Neural crest cell (in vitro differentiated cells): ENCODE measurements at places on chromosomes 4 and X. TPM values are rescaled to one million over a fixed set of nuclear protein-coding genes. Genes with fewer than 3 reads are reported as not detected.

GRCh38 chrX:66633541-66633940, 5.3 kb downstream of the EDA2R start:
- DNase-seq, result no peak

DNA sequence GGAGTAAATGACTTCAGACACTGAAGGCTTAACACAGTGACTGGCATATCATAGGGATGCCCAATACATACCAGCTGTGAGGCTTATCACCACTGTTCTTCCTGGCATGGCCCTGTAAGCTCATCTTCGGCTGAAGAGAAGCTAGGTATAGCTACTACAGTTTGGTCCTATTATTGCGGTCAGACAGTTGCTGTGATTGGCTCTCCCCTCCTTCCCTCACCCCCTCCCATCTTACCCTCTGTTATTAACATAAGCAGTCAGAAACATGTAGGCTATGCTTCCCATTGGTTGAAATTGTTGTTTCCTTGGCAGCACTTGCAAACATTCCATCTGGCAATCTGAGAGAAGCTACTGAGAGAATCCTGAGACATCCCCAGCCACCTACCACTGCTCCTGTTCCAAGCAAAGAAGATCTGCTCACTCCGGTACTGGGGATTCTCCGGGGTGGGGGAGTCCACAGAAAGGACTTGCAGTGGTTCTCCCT, at the start of gene AKAP14:
AKAP14 (plus strand) TSS at position 51 of the 484 bp plus-strand sequence. CDS start 7,331 bp downstream, outside the sequence.
- DNase-seq, result no peak

DNA sequence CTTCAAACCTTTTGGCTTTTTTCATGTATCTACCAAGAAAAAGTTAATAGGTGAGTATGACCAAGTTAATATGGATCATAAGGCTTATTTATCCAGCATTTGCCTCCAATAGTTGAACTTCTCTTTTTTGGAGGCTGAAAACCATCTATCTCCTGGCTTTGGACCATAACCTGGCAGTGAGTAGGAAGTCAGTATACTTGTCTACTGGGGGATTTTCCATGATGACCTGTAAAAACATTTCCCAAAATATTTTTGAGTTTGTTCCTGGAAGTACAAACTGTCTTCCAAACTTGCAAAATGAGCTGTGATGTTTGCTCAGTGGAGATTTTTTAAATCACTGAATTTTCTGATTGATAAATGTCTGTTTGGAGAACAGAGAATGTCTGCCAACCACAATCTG, 349.9 kb downstream of the FAM47B start:
- no peak for DNase-seq

The MAGEA12 gene
- total RNA-seq, result not detected in 2 replicates

- no peak for DNase-seq
These were observed 186.2 kb downstream of the PTTG2 start for GRCh38 chr4:38146383-38146782.

The PDGFRA gene
- total RNA-seq, result 1.9 and 2.1 TPM in 2 replicates

- no peak for DNase-seq
These were observed 1.2 kb downstream of the MGST2 start for GRCh38 chr4:139666735-139667281.

DNA sequence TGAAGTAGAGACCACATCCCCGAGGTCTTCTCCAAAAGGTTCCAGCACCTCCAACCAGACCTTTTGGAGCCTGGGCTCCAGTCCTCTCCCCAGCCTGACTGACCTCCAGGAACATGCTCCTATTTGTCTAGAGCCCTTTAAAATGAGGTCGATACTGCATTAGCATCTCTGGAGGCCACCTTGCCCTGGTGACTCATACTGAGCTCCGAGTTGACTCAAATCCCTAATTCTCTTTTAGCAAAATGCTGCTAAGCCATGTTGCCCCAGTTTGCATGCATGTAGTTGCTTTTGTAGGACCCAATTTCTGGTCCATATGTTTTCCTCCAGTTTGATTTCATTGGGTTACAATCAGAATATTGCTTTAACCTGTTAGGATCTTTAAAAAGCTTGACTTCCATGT, 43.5 kb upstream of the CITED1 start:
- DNase-seq, result no peak

- DNase-seq, result no peak
These were observed 7.6 kb downstream of the RELL1 start for GRCh38 chr4:37678624-37679023.

- no peak for DNase-seq
These were observed 108.6 kb downstream of the TNIP2 start for GRCh38 chr4:2647403-2648158.

- no peak for DNase-seq
These were observed 32.8 kb upstream of the RELL1 start for GRCh38 chr4:37719021-37719420.

DNA sequence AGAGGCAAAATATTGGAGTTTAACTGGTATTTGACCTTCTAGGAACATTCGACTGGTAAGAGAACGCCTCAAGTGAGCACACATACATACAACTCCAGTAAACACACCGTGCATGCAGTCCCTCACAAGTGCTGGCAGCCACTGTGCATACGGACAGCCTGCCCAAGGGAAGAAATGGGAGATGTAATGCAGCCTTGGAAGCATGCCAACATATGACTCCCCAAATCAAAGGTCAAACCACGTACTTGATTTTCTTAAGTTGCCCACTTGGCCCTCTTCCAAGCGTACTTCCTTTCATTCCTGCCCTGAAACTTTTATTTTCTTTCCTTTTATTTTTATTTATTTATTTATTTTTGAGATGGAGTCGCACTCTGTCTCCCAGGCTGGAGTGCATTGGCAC, 206.6 kb downstream of the SPRY1 start:
- DNase-seq, result no peak

DNA sequence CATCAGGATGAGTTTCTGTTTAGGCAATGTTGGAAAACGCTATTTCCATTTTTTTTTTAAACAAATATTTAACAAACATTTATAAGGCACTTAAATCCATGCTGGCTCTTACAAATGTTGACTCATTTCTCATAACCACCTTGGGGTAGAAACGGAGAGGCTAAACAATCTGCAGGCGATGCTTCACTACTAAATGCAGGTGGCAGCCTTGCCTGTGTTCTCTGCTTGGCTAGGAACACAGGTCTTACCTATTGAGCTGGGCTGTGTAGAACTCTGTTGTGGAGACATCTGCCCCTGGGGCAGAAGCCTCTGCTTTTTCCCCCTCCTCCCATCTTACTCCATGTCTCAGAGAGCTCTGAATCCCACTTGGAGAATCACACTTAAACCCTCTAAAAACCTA, 1.4 kb upstream of the CXCL1 start:
- DNase-seq, result no peak

GRCh38 chr4:73759357-73759756, 19.0 kb downstream of the CXCL8 start:
- no peak for DNase-seq

The SHOX gene
- 0.14 and 0.16 TPM in 2 replicates for total RNA-seq

DNA sequence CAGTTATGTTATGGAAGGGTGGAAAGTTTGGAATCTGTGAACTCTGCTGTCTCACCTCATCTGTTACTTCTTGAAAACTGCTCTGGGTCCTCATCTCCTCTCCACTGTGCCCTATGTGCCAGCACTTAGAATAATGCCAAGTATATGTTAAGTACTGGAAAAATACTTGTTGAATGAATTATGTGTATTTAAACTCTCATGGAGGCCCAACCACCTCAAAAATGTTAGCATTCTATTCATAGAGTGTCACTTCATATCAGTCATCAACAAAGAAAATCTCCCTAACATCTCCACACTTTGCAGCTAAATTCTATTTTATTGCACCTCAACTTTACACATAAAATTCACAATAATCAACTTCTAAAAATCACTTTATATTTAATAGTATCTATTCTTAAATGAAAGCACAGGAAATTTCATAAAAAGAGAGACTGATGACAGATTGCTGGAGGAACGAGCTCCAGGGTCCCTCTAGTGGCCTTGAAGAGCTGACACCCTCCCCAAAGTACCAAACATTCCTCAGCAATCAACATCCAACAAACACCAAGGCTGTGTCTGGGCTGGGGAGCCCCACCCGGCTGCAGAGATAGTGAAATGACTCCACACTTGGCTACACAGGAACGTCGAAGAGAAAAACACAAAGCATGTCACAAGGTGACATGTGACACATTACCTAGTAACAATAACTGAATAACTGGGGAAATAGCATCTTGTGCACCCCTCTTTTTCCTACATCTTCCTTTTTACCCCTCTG, 45.8 kb downstream of the SLC39A8 start:
- DNase-seq, result peak; percentile 1

DNA sequence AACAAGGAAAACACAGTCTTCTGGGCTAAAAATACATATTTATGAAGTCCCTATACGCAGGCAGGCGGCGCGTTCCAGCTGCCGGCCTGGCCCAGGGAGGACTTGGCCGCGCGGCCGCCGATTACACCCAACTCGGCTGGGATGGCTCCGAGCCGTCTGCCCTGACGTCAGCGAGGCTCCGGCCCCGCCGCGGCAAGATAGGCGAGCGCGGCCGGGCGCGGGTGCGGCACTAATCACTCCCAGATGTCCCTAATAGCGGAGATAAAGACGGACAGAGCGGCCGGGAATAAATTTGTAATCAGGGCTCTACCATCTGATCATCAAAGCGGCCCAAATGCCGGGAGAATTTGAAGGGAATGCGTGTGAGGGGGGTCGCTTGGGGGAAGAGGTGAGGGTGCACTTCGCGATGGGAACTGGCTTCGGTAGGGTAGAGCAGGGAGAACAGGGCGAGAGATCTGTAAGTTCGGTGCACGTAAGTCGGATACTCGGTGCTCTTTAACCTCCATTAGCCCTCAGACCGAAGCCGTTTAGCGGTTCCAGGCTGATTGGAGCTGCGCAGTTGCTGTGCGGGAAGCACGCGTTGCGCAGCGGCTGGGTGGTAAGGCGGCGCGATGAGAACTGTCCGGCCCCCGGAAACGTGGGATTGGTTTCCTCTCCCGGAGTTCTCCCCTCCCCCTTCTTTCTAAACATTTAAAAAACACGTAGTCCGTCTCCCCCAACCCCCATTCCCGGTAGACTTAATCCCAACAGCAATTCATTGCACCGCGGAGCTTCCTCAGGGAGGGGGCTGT, 7.7 kb downstream of the HAND2 start:
- DNase-seq, result no peak

GRCh38 chrX:37796805-37797204, 16.9 kb downstream of the CYBB start:
- no peak for DNase-seq

The OTC gene
- total RNA-seq, result 0.14 TPM in 1 of 2 replicates, not detected in the other

- no peak for DNase-seq
These were observed 115.0 kb upstream of the LDB2 start for GRCh38 chr4:17013382-17014006.

DNA sequence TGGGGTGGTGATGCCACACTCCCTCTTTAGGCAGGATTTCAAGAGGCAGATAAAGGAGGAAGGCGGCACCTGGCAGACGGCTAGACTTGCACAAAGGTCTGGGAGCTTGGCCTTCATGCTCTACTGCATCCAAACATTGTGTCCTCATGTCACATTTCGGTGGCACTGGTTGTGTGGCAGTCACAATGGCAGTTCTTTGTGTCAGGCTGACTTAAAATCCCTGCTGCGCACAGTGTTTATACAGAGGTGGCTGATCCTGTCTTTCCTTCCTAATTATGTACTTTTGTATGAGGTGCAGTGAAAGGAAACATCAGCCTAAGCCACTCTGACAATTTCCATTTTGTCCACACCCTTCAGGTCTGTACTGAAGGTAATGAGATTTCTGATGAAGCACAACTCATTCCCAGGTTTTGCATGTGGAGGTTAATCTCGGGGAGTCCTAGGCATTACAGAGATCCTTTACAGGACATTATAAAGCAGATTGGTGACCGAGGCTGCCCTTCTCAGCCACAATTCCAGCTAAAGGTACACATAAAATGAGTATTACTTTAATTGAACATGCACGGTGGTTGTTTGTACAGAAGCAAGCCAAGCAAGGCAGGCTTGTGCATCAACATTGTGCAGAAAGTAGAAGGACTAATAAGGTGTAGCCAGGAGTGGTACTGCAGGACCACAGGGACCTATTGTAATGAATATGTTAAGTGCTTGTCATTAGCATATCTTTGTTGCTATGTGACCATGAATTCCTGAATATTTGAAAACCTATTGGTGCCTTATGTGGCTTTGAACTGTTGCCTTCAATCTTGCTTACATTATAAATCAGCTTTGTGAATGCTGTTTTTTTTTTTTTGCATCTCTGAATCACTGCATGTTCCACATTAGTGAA, 147.6 kb downstream of the STK32B start:
- no peak for DNase-seq

- no peak for DNase-seq
These were observed 13.4 kb upstream of the PCSK1N start for GRCh38 chrX:48848847-48849246.
